Endothelial cell (in vitro differentiated cells): ENCODE measurements at places on chromosomes 12 and 14.
A peak's percentile ranks its signal among the peaks of the same experiment; 100 is the strongest.

GRCh38 chr12:46386360-46386867 lies 13.8 kb upstream of the SLC38A2 start:
- H3K4me1 ChIP-seq, result peaks cover 34% of the 10 kb centered on the region
- DNase-seq, result no peak
- no peak overlapping the region for H3K4me3 ChIP-seq
- H3K27ac ChIP-seq, result no peak overlapping the region
- H3K27me3 ChIP-seq, result peaks cover 3% of the 10 kb centered on the region

DNA sequence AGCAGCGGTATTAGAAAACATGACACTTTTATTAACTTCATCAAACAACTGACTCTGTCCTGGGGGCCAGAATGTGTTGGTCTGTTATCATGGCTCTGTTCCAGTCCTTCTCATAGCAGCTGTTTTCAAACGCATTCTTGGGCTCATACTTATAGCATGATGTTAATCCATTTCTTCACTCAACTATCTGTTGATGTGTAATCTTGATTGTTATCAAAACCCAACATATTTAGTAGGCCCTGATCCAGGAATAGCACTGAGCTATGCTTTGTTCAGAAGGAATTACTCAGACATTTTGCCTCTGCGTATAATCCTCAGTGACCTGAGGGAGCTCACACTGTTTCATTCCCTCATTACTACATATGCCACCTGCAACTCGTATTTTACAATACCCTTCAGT lies 315.9 kb downstream of the BMP4 start:
- H3K36me3 ChIP-seq, result no peaks in the 10 kb centered on the region
- no peaks in the 10 kb centered on the region for H3K27me3 ChIP-seq
- H3K27ac ChIP-seq, result no peak overlapping the region
- H3K4me1 ChIP-seq, result no peaks in the 10 kb centered on the region
- no peak overlapping the region for H3K4me3 ChIP-seq

DNA sequence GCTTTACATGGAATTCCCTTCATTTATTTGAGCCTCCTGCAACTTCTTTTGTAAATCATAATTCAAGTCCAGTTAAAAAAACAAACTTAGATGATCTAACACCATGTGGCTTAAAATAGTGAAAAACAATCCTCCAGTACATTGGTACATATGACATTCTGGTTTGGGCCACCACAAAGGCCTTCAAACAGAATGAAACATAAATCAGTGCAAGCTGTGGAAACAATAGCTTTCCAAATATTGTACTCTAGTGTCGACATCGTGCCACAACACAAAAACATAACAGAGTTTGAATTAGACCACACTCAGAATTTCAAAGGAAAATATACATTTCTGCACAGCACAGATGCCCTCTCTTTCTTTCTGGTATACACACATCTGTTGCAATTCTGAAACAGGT lies 751.3 kb downstream of the SLC6A15 start:
- H3K4me3 ChIP-seq, result no peak overlapping the region
- H3K27ac ChIP-seq, result no peak overlapping the region
- no peaks in the 10 kb centered on the region for H3K4me1 ChIP-seq
- no peak for DNase-seq
- H3K36me3 ChIP-seq, result no peaks in the 10 kb centered on the region

DNA sequence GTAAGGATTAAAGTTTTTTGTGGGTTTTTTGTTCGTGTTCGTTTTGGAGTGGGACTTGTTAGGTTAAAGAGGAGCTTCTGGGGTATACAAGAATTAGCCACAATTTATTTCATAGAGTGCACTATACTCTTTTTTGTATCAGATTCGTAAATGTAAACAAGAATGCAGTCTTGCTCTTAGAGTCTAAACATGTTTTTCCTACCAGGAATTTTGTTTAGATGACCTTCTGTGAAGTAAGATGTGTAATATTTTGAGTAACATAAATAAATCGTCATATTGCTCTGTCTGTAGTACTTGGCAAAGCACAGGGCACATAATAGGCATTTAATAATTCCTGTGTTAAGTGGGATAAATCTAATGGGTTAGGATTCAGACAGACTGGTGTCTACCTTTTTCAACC lies 9.6 kb downstream of the CNOT2 start:
- H3K4me3 ChIP-seq, result no peak overlapping the region
- no peak overlapping the region for H3K27ac ChIP-seq
- no peaks in the 10 kb centered on the region for H3K27me3 ChIP-seq

- H3K4me3 ChIP-seq, result no peak overlapping the region
- H3K36me3 ChIP-seq, result no peaks in the 10 kb centered on the region
- H3K4me1 ChIP-seq, result no peaks in the 10 kb centered on the region
- H3K27me3 ChIP-seq, result no peaks in the 10 kb centered on the region
- no peak for DNase-seq
These were observed 199.1 kb downstream of the SLC5A8 start for GRCh38 chr12:101010896-101011295.

DNA sequence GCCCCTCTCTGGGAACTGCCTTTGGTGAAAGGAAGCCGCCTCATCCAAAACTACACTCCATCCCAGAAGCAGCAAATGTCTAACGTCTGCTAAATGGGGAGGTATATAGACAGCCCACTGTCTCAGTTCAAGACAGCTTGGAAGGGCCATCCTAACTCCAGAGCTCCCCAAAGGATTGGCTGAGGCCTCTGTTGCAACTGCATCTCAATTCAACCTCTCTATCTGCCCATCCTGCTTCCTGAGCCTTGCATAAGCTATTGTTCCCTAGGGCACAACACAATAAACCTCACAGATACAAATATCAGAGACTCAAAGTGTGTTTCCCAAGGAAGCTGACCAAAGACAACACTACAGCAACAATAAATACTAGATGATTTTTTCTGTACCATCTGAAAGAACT lies 495.2 kb upstream of the SOX5 start:
- peaks cover 43% of the 10 kb centered on the region for H3K4me1 ChIP-seq
- peak overlapping the region; percentile 85 for H3K27ac ChIP-seq
- no peak overlapping the region for H3K4me3 ChIP-seq

- H3K36me3 ChIP-seq, result no peaks in the 10 kb centered on the region
- no peak overlapping the region for H3K27ac ChIP-seq
- DNase-seq, result no peak
- H3K4me3 ChIP-seq, result no peak overlapping the region
- no peaks in the 10 kb centered on the region for H3K27me3 ChIP-seq
- H3K4me1 ChIP-seq, result peaks cover 5% of the 10 kb centered on the region
These were observed 32.4 kb downstream of the EPS8 start for GRCh38 chr12:15756822-15757221.

DNA sequence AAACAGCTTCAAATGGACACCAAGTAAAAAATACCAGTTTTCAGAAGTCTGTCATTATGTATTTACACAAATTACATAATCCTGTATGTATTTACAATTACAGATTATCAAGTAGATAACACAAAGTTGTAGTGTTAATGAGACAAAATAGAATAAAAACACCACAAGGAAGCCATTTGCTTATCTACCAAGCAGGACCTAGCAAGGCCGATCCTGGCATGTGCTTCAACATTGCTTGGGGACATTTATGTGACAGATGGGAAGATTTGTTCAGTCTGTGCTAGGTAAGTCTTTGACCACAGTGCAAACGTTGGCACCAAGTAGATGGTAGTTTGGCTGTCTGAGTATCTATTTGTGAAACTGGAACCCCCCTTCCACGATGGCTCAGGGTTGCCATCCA lies 35.8 kb downstream of the BCAT1 start:
- no peaks in the 10 kb centered on the region for H3K36me3 ChIP-seq
- H3K27ac ChIP-seq, result no peak overlapping the region
- H3K27me3 ChIP-seq, result no peaks in the 10 kb centered on the region
- H3K4me1 ChIP-seq, result peaks cover 11% of the 10 kb centered on the region
- no peak for DNase-seq
- no peak overlapping the region for H3K4me3 ChIP-seq

GRCh38 chr12:122976648-122976975 lies 1.6 kb downstream of the OGFOD2 start:
- H3K27me3 ChIP-seq, result peaks cover 7% of the 10 kb centered on the region
- no peak for DNase-seq
- peak overlapping the region; percentile 62 for H3K4me3 ChIP-seq
- no peaks in the 10 kb centered on the region for H3K36me3 ChIP-seq
- H3K27ac ChIP-seq, result no peak overlapping the region

DNA sequence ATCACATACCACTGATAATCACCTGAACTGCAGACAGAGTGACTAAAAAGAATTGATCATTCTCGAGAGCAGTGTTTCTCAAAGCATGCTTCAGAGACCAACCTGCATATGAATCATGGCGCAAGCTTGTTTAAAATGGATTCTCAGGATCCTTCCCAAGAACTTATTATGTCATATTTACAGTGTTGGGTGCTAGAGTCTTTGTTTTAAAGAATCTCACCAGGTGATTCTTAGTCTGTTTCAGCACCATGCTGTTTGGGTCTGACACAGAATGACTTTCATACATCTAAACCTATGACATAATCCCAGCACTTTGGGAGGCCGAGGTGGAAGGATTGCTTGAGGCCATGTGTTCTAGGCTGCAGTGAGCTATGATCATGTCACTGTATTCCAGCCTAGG lies 31.3 kb upstream of the SSPN start:
- H3K4me3 ChIP-seq, result no peak overlapping the region
- H3K4me1 ChIP-seq, result no peaks in the 10 kb centered on the region
- no peaks in the 10 kb centered on the region for H3K36me3 ChIP-seq

- no peaks in the 10 kb centered on the region for H3K36me3 ChIP-seq
- no peak for DNase-seq
- H3K27ac ChIP-seq, result no peak overlapping the region
- no peaks in the 10 kb centered on the region for H3K27me3 ChIP-seq
- H3K4me3 ChIP-seq, result no peak overlapping the region
These were observed 34.4 kb downstream of the PROX2 start for GRCh38 chr14:74841230-74842207.

DNA sequence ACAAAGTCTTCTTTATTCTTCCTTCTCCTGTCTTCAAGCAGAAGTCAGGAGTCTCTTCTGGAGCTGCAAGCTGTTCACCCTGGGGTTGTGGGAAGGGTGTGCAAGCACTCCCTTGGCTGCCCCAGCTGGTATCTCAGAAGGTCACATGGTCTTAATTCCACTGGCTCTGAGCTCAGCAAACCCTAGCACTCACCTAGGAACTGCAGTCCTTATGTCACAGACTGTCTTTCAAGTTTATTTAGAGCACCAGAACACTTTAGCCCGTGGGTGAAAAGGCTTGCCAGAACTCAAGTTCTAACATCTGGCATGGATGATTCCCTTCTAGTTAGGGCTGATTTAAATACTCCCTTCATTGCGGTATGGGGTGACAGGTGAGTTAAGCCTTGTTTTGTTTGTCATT lies 379.0 kb downstream of the CCER1 start:
- H3K27me3 ChIP-seq, result no peaks in the 10 kb centered on the region
- DNase-seq, result no peak

DNA sequence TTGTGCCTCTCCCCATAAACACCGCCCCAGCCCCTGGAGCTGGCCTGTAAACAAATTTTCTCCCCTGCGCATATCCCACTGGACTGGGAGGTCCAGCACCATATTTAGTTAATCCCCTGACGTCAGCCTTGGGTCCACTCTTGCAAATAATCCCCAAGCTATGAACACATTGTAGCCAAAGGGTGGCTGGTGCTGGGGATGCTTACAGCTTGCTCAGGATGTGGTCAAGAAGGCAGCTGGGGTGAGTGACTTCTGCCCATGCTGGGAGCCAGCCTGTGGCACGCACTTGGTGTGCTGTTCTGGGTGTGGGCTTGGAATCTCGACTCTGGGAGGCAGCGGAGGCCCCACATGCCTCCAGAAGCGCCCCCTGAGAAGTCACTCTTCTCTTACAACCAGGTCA lies 32.1 kb downstream of the CMKLR1 start:
- H3K27me3 ChIP-seq, result peaks cover 16% of the 10 kb centered on the region
- H3K4me3 ChIP-seq, result no peak overlapping the region
- DNase-seq, result no peak
- H3K36me3 ChIP-seq, result no peaks in the 10 kb centered on the region
- H3K27ac ChIP-seq, result peak overlapping the region; percentile 44

GRCh38 chr14:65065719-65066118 lies 36.6 kb downstream of the MAX start:
- no peaks in the 10 kb centered on the region for H3K4me1 ChIP-seq
- peaks cover 3% of the 10 kb centered on the region for H3K27me3 ChIP-seq
- no peak for DNase-seq
- no peak overlapping the region for H3K4me3 ChIP-seq
- H3K36me3 ChIP-seq, result peaks cover 25% of the 10 kb centered on the region
- H3K27ac ChIP-seq, result no peak overlapping the region

GRCh38 chr12:91877022-91877421 lies 268.6 kb downstream of the BTG1 start:
- no peak overlapping the region for H3K4me3 ChIP-seq
- no peak for DNase-seq
- no peak overlapping the region for H3K27ac ChIP-seq

- peaks cover 3% of the 10 kb centered on the region for H3K36me3 ChIP-seq
- H3K27ac ChIP-seq, result no peak overlapping the region
- H3K4me3 ChIP-seq, result no peak overlapping the region
- H3K27me3 ChIP-seq, result no peaks in the 10 kb centered on the region
- H3K4me1 ChIP-seq, result peaks cover 9% of the 10 kb centered on the region
These were observed 75.0 kb downstream of the FAR2 start for GRCh38 chr12:29223956-29224543.

DNA sequence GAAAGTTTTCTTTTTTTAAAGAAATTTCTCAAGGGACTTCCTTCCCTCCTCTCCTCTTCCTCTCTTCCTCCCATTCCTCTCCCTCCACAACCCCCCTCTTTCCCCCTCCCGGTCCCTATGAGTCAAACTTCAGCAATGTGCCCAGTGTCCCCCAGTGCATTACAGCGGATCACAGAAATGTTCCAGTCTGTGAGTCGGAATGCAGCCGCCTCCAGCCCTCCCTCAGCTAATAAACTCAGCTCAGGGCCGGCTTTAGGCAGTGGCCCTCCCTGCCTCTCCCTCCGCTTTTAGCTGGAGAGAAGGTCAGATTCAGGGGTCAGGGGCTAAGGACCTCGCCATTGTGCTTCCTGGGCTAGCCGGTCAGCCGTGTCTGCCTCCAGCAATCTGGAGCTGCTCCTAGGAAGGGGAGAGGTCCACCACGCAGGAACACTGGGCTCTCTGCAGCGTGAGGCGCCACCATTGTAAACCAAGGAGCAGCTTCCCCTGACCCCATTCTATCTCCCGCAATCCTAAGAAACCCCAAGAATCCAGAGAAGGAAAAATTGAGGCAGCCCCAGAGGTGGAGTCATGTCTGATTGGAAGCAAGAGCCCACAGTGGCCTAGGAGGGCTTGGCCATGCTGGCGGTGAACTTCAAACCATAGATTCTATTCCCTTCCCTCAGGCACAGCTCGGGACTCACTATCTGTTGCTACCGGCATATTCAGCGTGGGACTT lies 1.1 kb upstream of the HDAC7 start:
- peaks cover 75% of the 10 kb centered on the region for H3K4me1 ChIP-seq
- H3K27me3 ChIP-seq, result peaks cover 54% of the 10 kb centered on the region
- DNase-seq, result peak; percentile 57
- peak overlapping the region; percentile 100 for H3K27ac ChIP-seq
- peaks cover 19% of the 10 kb centered on the region for H3K36me3 ChIP-seq
